ENCODE measurements at places on chromosomes 4 and X. TPM values are rescaled to one million over a fixed set of nuclear protein-coding genes. Genes with fewer than 3 reads are reported as not detected.

Gene NXF2
- not detected for total RNA-seq

Gene PPARGC1A
- 9.0 TPM for total RNA-seq

Gene FAM47E
- 5.9 TPM for total RNA-seq

Gene GPRASP3
- total RNA-seq = 5.1 TPM

- no peak for ATAC-seq
These were observed 331.5 kb downstream of the NKX6-1 start for GRCh38 chr4:84167564-84167963.

DNA sequence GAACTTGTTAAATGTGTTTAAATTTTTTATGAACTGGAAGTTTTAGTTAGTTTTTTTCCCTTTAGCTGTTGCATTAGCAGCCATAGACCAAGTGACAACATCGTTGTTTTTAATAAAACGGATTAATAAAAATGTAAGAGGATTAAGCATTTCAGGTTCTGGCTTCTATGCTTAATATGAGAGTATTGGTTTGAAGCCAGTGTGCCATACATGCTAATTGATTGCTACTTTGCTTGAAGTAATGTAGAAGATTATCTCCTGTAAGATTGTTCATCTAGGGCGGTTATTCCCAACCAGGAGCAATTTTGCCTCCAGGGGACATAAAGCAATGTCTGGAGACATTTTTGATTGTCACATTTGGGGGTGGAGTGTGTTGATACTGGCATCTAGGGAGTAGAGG is 54.3 kb downstream of the TLL1 start:
- ATAC-seq = no peak

DNA sequence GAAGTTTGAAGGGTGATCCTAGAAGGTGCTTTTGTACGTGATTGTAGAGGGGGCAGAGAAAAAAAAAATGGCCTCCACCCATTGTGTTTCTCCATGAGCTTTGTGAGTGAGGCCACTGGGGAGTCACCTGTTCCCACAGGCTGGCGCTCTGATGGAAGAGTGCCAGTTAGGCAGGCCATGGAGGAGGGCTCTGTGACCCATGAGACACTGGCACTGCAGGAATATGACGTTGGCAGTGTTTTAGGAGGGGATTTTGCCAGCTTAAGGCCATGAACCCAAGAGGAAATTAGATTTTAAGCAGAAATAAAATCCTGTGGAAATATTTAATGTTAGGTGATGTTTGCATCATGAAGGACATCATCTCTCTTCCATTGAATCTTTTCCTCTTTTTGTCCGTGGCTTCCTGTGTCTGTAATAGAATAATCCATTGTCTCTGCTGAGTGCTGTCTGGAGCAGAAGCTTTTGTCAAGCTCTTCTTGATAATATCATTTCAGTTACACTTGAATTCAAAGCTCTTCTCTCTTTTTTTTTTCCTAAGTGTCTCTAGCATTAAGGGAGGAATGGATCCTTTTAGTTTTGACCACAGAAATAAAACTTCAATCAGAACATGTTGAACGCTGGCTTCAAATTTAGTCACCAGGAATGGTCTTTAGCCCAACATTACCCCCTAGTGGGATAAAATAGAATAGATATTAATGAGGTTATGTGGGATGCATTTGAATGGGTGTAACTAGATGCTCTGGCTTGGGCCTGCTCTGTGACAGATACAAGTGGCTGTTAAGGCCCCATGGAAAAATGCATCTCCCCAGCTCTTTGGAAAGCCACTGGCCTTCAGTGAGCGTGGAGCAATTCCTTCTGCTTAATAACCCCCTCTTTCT is 41.0 kb upstream of the UCP1 start:
- ATAC-seq = peak; percentile 39

DNA sequence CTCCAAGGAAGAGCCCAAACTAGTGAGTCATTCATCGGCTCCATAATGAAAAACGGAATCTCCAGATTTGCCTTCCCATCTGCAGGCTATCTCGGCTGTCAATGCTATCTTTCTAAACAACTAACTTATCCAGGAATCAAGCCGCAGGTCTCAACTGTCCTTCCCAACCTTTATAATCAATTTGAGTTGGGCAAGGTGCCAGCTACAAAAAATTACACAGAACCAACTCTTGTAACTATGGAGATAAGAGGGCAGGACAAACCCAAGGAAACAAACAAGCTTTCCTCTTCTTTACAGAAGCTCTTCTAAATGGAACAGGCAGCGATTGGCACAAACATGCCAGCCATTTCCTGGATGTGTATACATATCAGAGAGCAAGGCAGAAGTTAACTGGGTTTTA is 61.2 kb upstream of the RAI2 start:
- no peak for ATAC-seq

DNA sequence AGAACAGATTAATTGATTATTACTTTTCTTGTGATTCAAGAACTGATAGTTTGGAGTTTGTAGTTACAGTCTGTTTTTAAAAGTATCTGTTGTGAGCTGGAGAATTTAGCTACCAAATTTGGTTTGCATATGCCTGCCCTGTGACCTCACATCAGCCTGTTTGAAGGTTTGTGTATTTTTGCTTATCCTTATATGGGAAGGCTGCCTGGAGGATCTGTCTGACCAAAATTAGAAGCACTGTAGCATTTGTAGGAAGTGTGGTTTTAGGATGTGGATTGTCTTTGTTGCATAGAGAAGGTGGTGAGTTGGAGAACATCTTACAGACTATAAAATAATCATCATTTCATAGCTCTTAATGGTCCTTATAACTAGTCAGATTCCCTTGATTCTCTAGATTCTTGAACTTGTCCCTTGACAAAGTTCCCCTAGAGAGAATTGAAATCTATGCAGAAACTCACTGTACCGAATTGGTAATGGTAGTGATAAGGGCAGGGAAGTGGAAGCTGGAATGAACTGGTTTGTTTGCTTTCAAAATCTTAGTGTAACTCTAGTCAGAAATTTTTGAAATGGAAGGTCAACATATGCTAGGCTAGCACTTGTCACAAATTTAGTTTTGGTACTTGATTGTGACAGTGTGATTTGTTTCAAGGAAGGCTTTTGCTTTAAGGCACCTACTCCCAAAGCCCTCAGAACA is 57.3 kb downstream of the SH3BGRL start:
- peak; percentile 60 for ATAC-seq

DNA sequence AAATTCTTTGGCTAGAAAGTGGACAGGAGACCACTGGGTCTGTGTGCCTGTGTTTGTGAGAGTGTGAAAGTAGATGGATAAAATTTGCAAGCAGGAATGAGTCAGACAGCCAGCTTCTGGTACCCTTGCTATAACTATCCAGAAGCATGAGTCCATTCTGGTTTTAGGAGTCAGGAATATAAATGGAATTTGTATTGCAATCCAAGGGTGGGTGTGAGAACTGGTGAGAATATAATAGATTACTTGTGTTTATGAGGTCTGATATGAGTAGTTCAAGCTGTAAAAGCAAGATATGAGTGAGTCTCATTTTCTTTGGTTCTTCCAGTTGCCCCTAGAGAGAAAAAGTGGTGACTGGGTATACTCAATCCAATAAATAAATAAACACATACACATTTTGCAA is 212.7 kb upstream of the TAPT1 start:
- ATAC-seq = peak; percentile 19

- ATAC-seq = no peak
These were observed 12.8 kb upstream of the MBNL3 start for GRCh38 chrX:132501606-132502005.

DNA sequence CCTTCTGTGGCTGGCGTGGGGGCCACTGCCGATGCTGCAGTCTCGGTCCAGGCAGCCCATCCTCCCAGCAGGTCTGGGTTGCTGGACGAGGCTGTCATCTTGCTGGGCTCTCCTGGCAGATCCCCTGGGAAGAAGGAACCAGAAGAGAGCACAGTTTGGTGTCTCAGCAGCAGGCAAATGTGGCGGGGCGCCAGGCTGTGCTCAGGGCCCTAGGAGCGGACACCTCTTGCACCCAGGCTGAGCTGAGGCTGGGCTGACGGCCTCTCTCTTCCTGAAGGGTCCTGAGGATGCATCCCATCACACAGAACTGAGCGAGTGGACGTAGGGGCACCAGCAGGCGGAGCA is 39.2 kb upstream of the CPLX1 start:
- no peak for ATAC-seq

DNA sequence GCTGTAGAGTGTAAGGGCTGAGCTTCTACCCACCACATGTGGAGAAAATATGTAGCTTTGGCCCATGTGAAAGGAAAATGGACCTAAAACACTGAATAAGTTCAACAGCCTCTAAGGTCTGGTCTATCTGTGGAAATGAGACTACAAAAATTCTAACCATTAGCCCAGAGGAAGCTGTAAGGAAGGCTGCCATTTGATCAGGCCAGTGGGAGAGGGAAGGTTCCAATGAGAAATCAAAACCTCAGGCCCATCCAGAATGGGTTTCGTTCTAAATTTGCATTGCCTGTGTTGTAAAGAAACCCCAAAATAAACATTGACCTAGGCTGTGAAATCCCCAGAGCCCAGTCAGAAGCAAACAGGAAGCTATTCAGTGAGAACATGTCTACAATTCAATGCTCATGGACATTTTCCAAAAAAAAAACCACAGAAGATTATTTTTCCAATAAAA is 320.4 kb upstream of the SLC7A11 start:
- ATAC-seq = no peak

GRCh38 chr4:189071241-189071640 is 869.4 kb upstream of the FRG1 start:
- ATAC-seq = no peak

DNA sequence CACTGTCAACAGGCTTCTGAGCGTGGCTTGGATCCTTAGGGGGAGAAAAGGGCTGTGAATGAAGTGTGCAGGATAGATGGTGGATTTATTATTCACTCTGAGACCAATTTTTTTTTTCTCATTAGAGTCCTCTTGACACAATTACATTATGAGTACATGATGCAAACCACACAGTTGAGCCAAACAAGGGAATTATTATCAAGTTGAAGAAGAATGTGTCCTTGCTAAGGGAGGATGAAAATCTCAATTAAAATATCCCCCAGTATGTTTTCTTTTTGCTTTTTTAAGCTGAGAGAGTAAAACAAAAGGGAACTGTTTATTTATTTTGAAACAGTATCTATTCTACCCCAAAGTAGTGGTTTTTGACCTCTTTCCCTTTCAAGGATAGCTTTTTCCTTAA is 40.4 kb downstream of the RPS3A start:
- no peak for ATAC-seq

DNA sequence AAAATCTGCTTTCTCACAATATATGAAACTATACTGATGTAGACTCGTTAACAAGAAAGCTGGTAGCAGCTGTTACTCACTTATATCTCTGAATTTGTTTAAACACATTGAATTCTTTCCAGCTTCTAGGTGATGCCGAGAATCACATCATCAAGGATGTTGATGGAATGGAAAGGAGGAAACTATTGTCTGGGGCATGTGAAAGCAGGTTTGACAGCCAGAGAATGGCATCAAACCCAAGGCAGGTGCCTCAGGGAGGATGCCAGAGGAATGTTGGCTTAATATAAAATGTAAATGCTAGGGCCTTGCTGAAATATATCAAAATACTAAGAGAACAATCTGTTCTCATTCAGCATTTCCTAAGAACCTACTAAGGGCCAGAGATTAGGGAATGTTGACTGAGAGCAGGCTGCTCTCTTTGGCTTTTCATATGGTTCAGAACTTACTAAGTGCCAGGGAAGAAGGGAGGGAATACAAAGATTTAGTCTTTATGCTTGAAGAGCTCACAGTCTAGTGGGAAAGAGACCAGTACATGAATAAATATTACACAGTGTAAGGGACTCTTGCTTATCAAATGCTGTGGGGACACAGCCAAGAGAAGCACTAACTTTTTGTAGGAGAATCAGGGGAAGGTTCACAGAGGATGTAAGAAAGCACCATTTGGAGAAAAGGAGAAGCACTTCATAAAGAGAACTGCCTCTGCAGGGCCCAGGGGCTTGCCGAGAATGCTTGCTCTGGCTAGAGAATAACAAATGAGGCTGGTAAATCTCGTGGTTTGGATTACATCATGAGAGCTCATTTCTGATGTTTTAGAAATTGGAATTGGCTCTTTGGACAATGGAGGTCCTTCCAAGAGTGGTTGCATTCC is 14.7 kb downstream of the SLIT2 start:
- peak; percentile 87 for ATAC-seq

GRCh38 chrX:144379156-144379555 is 495.3 kb downstream of the UBE2NL start:
- ATAC-seq = no peak

DNA sequence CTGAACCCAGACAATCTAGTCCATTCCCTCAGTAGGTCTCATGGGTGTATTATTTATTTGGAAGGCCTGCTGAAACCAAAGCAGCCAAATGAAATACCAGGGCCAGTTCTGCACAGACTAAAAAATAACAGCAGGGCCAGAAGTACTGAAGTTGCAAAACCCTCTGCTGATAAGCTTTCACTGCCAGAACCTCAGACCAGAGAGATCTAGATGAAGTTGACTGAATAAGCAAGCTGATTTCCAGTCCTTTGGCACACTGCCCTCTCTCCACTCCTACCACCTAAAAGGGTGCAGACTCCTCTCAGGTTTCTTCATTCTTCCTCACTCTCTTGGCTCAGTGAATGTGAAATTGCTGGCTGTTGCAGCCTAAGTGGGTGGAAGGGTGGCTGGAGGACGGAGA is 276.7 kb upstream of the KLF3 start:
- ATAC-seq = peak; percentile 79

DNA sequence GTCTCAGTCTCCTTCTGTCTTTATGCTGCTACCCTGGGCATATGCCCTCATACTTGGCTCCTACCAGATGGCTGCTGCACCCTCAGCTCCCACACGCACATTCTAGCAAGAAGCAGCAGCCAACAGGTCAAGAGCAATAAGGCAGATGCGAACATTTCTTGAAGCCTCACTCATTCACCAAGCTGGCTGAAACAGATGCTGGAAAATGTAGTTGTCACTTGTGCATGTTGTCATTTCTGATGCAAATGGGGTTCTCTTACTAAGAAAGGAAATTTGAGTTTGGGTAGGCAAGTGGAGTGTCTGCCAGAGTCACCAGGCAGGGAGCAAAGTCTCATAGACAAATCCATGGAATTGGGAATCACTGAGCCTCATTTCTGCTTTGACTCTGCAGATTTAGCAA is 57.4 kb upstream of the SORBS2 start:
- no peak for ATAC-seq

DNA sequence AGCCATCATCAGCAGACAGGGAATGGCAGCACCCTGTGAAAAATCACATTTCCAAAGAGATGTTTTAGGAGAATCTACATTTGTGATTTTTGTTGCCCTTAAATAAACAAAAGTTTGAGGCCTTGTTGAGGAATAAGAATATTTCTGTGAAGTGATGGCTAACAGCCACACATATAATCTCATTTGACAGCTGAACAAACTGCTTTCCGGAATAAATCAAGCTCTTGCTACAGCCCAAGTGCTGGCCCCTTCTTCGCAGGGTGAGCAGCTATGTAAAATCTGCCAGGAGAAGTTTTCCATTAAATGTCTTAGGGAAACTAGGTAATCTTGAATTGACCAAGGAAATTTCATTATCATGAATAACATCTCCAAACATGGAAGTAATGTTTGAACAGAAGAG is 106.4 kb upstream of the GPM6B start:
- no peak for ATAC-seq

Measured in gastroesophageal sphincter (tissue), 4 donors.